NT2/D1 (cell line): ENCODE measurements at places on chromosomes 7 and 10.

- DNase-seq: no peak
Observed at GRCh38 chr10:92751827-92752226, 62.1 kb downstream of the HHEX start.

DNA sequence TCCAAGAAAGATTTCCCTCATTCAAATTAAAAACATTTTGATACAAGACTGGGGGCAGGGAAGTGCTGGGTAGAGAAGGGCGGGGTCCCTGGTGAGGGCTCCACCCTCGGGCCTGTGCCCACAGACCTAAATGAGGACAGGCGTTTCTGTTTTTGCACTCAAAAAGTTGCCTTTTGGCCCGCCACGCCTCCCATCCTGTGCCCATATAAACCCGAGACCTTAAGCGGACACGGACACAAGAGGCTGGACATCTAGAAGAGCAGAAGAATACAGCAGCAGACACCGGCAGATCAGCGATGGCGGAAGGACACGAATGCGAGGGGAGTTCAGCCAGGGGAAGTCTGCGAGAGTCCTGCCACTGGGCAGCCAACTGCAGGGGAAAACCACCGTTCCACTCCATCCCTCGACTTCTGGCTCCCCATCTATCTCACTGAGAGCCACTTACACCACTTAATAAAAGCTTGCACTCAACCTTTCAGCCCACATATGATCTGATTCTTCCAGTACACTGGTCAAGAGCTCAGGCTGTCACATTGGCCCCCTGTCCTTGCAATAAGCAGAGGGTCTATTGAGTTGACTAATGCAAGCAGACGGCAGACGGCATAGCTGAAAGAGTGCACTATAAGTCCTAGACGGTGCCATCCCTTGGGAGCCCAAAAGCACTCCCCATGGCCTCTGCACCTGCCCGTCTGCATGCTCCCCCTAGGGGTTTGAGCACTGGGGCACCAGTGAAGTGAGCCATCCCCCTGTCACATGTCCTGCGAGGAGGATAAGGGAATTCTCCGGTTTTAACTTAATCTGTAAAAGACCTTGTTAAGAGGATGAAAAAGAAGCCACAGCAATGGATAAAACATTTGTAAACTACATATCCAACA lies 181.8 kb upstream of the PRSS1 start:
- no peak for DNase-seq

DNA sequence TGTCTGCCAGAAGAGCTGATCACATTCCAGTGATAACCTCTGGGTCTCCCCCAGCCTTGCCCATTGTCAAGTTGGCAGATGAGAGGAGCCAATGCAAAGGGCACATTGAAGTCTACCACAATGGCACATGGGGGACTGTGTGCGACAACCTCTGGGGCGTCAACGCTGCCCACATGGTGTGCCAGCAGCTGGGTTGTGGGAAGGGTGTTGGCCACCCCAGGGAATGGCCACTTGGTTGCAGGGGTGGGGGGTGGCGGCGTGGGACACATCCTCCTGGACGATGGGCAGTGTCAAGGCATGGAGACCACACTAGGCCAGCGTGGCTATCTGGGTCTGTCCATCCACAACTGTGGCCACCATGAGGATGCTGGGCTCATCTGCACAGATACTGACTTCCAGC lies 43.4 kb downstream of the CUZD1 start:
- DNase-seq: no peak

- DNase-seq: no peak
Observed at GRCh38 chr7:42856605-42856987, 55.3 kb downstream of the C7orf25 start.

GRCh38 chr10:98098247-98098646 lies 36.2 kb upstream of the R3HCC1L start:
- no peak for DNase-seq

- no peak for DNase-seq
Observed at GRCh38 chr7:81457852-81458522, 311.9 kb downstream of the HGF start.
